ENCODE measurements at places on chromosomes 4 and X.

DNA sequence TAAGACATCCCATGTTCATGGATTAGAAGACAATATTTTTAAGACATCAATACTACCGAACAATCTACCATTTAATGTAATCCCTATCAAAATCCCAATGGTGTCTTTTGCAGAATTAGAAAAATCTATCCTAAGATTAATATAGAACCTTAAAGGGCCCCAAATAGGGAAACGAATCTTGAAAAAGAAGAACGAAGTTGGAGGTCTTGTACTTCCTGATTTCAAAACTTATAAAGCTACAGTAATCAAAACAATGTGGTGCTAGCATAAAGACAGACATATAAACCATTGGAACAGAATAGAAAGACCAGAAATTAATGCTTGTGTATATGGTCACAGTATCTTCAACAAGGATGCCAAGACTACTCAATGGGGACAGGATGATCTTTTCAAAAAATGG, 42.0 kb downstream of the CENPE start:
- DNase-seq, result no peak

DNA sequence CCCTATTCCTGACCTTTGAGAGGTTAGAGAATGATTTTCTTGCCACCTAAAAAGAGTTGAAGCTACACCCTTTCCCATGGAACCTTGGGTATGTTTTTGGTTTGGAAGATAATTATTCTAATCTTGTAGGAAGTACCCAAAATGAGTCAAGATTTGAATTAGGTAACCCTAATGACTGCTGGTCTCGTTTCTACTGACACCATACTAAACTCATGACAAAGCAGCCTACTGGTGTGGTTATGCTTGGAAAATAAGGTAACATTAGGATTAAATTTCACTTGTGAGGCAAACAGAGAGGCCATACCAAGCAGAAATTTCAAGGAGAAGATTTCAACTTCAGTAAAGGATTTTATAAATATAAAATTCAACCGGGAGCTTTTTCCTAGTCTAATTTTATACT, 107.9 kb downstream of the FBXW7 start:
- no peak for DNase-seq

- no peak for DNase-seq
Measured at GRCh38 chrX:118847676-118848075, 24.1 kb downstream of the ZCCHC12 start.

DNA sequence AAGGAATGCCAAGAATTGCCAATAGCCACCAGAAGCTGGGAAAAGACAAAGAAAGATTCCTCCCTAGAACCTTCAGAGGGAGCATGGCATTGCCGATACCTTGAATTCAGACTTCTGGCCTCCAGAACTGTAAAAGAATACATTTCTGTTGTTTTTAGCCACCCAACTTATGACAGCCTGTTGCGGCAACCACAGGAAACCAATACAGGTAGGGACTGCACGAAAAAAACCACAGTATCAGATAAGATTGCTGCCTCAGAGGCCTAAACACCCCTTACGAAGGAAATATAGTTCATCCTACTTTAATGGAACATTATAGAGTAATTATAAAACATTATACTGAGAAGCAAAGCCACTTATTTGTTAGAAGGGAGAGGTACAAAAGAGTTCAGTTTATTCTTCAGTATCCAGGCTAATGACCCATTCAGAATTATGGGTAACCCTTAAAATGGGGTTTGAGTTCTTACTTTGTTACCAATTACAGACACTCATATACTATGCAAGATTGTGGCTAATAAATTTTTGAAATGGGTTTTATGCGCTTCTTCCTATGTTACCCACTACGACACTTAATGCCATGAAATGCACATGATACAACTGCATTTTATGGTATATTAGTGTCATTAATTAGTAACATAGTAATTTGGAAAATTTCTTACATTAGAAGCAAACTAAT, 37.4 kb upstream of the SMIM10L2A start:
- DNase-seq, result no peak

DNA sequence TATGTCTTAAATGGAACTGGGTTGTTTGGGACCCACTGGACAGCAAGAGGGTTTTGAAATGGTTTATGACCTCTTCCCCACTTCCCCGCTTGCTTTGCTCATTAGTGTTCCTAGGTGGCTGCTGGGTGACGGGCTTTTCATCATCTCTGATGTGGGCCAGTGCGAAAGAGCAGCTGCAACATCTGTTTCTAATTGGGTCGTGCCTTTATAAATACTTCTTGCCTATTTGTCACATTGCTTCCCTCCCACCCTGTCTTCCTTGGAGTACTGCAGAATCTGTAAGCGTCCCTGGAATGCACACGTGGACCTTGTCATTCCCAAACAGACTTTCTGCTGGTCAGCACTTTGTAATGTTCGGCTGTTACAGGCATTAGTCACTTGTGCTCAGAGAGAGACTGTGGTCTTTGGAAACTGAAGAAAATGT, 35.2 kb downstream of the SEPTIN11 start:
- DNase-seq, result no peak

GRCh38 chr4:40918330-40918729, 168.6 kb downstream of the NSUN7 start:
- no peak for DNase-seq

DNA sequence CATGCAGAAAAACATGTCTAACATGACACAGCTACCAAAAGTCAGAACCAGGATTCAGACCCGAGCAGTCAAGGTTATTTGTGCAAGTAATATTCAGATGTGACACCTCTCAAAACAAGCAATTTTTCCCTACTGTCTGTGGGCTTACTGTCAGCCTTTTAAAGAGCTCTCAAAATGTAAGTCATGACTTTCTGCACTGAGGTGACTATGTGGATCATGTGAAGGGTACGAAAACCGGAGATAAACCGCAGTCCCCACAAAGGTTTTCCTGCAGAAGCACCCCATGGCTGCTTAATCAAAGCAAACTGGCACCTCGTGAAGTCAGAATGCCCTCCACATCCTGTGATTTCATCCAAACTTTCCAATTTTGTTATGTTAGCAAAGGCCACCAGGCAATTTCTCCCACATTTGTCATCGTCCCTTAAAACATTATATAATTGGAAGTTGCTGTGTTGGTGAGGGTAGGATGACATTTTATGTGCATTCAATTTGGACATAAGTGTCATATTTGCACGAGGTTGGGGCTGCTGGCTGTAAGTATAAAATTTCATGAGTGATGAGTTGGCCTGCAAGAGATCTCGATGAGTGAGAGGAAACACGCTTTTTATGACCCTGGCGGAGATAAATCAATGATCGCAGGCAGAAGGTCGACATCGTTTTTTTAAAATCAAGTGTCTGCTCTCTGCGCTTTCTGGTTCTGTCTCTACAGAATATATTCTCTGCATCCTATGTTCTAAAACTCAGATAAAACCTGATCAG, 161.2 kb downstream of the STK32B start:
- no peak for DNase-seq

DNA sequence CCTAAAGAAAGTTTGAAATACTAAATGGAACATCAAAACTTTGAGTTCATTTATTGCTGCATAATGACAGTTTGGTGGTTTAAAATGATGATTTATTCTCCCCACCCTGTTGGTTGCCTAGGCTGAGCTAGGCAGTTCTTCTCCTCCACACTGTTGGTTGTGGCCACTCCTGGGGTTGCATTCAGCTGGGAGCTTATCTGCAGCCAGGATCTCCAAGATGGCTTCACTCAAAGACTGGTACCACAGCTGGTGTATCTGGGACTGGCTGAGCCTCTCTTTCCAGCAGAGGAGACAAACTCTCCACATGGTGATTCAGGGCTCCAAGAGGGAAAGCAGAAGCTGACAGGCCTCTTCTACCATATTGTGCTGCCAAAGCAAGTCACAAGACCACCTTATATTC, 33.1 kb downstream of the MSL3 start:
- DNase-seq, result peak; percentile 8

GRCh38 chr4:103887191-103887590, 167.4 kb upstream of the TACR3 start:
- no peak for DNase-seq

GRCh38 chr4:70152088-70152487, 1.9 kb upstream of the PRR27 start:
- DNase-seq, result no peak

DNA sequence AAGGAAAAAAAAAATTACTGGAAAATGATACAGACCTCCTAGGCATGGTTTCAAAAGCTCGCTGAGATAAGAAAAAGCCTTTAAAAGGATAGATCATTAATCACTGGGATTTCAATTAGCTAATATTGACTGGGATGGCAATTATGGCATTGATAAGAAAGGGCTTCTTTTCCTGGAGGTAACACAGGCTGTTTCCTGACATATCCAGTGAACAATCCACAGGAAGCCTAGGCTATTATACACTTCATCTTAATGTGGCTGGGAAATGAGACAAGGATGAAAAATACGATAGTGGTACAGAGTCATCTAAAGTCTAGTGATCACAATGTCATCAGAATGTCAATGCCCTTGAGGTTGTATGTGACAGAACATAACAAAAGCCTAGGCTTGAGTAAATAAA, 1579.3 kb downstream of the C4orf33 start:
- no peak for DNase-seq

DNA sequence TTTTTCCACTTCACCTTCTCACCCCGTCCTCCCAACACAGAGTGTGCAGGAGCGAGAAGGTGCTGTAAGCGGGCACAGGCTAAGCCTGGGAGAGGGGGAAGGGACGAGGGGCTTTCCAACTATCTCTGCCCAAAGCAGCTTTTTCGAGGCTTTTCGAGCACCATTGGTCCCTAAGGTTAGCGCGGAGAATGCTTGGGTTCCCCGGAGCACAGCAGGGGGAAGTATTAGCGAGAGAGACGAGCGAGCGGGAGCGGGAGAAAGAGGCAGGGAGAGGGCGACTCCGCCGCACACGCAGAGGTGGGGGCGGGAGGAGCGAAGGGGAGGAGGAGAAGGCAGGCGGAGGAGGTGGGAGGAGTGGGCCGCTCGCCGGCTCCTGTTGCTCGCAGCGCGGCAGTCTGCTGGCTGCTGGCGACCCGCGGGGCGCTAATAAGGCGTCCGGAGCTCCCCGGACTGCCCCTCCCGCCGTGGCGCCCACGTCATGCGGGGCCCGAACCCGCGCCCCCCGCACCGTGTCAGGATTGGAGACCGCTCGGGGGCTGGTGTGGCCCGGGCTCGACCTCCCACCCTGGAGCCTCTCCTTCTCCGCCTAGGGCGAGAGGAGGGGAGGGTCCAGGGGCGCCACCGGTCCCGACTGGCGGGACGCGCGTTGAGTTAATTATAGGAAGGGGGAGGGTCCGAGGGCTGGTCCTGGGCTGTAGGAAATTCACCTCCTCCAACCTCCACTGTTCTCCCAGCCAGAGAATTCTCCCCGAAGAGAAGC, at the start of gene ADAMTS3:
Gene ADAMTS3 (minus strand): TSS at position 263 of the 760 bp plus-strand sequence. CDS start 459 bp downstream, outside the sequence.
- DNase-seq, result peak; percentile 85

GRCh38 chr4:5800496-5800895, 89.5 kb downstream of the EVC start:
- DNase-seq, result no peak

DNA sequence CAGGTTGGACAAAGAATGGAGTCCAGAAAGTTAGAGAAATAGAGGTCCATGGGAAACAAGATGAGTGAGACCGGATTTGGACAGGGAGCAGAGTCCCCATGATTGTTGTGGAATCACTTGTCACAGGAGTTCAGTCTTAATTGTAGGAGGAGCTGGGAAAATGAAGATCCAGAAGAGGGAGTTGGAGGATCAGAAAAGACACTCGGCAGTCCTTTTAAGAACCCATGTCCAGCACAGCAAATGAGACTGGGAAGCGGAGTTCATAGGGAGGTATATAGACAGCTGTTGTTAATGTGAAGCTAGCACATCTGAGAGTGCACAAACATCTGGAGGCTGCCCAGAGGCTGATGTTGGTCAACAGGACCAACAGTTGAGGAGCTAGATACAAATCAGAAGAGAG, 111.4 kb upstream of the RXFP1 start:
- no peak for DNase-seq

- no peak for DNase-seq
Measured at GRCh38 chr4:26083987-26084386, 170.0 kb downstream of the SMIM20 start.

- DNase-seq, result peak; percentile 84
Measured at GRCh38 chr4:39976141-39976944, 1.4 kb downstream of the PDS5A start.

DNA sequence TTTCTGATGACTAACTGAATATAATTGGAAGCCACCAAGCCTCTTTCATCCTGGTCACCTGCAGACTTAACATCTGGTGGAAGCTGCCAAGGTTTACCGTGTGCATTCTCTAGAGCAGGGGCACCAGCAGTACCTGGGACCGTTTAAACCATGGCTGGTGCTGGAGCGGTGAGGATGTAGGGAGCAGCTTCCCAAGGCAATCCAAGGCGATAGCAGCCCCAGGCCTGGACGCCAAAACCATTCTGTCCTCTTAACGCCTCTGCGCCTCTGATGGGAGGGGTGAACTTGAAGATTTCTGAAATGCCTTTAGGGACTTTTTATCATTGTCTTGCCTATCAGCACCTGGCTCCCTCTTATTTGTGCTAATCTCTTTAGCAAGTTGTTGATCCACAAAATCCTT, 37.3 kb upstream of the SPANXN2 start:
- no peak for DNase-seq

- DNase-seq, result no peak
Measured at GRCh38 chrX:132652871-132653270, 164.0 kb upstream of the MBNL3 start.

DNA sequence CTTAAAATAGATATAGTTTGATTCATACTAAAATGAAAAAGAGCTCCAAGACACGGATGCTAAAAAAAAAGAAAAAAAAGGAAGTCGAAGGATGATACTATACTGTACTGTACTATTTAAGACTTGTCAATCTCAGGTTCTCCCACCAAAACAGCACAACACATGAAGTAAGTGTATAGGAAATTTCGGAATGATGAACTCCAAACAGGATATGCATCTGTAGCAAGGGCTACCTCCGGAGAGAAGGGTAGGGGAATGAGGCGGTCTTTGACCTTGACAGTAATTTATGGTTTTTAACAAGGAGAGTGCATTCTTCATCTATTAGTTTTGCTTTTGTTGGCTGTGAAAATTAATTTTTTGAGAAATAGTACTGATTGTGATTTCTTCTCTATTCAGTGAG, 541 bp upstream of the FIP1L1 start:
- no peak for DNase-seq

GRCh38 chrX:141176586-141177451, at the start of gene LDOC1:
Gene LDOC1 (minus strand): TSS chrX:141177129. CDS start chrX:141177021, 108 bp downstream.
- peak; percentile 69 for DNase-seq

GRCh38 chr4:61293707-61294400, 93.7 kb downstream of the ADGRL3 start:
- no peak for DNase-seq

- no peak for DNase-seq
Measured at GRCh38 chr4:110621328-110621812, 1.5 kb downstream of the PITX2 start.

GRCh38 chr4:185036842-185037241, 18.6 kb downstream of the HELT start:
- no peak for DNase-seq

- DNase-seq, result no peak
Measured at GRCh38 chrX:6307156-6307555, 78.5 kb upstream of the NLGN4X start.

GRCh38 chr4:108170631-108171338, 2.1 kb upstream of the LEF1 start:
- DNase-seq, result no peak

- DNase-seq, result no peak
Measured at GRCh38 chr4:171983935-171984805, 171.0 kb downstream of the GALNTL6 start.
